Stimulated activated CD8-positive, alpha-beta memory T cell treated with anti-CD3 and anti-CD28 coated beads, Interleukin-7, amount 100 ng/mL, for 1 hour (primary cell): ENCODE measurements at places on chromosomes 4 and X.

- DNase-seq = no peak
Measured at GRCh38 chr4:121950680-121951520, 960 bp downstream of the TRPC3 start.

DNA sequence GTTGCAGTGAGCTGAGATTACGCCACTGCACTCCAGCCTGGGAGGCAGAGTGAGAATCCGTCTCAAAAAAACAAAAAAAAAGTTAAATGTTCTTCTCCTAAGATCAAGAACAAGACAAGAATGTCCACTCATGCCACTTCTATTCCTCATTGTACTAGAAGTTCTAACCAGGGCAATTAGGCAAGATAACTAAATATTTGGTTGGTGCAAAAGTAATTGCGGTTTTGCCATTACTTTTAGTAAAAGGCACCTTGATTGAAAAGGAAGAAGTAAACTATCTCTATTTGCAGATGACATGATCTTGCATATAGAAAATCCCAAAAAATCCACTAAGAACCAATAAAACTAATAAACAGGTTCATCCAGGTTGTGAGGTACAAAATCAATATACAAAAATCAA, 24.0 kb upstream of the SLC7A3 start:
- no peak for DNase-seq

DNA sequence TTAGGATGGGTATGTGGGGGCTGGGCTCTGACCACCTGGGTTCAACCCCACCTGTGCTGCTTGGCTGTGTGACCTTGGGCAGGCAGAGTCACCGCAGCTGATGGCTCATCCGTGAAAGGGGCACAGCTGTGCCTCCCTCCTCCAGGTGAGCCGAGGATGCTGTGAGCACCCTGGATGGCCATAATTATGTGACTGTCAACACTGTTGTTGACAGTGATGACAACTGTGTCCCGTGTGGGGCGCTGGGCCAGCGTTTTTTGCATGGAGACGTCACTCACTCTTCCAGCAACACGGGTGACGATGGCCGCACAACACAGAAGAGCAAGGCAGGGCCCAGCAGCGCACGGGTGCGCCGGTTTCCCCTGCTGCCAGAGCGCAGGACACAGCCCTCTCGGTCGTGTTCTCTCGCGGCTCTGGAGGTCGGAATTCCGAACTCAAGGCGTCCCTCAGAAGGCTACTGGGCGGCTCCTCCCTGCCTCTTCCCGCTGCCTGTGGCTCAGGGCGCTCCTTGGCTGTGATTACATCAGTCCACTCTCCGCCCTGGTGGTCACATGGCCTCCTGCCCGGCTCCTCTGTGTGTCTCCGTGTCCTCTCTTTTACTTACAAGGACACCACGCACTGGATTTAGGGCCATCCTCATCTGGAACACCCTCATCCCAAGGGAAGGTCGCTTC, 1.3 kb downstream of the SH3TC1 start:
- DNase-seq = no peak

DNA sequence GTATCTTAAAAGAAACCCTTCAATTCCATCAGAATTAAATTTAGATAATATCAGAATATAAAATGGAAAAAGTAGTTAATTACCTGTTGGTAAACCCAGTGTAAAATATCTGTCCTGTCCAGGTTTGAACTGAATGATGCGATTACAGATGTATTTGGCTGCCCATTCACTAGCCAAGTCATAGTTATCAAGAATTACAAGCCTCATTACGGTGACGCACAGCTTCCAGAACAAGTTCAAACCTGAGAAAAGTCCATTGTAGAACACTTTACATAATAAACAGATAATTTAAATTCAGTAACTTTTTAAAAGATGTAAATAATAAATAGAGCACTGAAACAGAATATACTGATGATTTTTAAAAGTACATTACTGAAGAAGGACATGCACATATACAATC, 4.4 kb downstream of the GNPDA2 start:
- no peak for DNase-seq

DNA sequence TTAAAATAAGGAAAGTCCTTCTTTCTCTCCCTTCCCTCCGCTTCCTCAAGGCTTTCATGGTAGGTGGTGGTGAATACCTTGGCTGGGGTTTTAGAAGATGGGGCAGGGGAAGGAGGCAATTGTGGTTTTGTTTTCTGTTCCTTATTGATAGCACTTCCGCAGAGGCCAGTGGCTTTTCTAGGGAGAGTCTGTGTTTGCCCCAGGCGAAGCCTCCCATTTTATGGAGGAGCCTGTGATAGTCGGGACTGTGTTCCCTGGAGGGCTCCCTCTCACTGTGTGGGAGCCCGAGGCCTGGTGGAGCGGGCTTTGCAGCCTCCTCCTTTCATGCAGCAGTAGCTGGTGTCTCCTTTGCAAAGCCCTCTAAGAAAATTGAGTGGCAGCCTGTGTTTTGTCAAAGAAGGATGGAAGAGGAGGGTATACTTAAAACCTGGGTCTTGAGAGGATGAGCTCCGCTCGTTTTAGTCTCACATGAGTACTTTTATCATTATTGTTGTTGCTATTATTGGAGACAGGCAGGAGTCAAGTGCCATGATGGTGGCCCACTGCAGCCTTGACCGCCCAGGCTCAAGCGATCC, 29.8 kb upstream of the STOX2 start:
- DNase-seq = no peak

DNA sequence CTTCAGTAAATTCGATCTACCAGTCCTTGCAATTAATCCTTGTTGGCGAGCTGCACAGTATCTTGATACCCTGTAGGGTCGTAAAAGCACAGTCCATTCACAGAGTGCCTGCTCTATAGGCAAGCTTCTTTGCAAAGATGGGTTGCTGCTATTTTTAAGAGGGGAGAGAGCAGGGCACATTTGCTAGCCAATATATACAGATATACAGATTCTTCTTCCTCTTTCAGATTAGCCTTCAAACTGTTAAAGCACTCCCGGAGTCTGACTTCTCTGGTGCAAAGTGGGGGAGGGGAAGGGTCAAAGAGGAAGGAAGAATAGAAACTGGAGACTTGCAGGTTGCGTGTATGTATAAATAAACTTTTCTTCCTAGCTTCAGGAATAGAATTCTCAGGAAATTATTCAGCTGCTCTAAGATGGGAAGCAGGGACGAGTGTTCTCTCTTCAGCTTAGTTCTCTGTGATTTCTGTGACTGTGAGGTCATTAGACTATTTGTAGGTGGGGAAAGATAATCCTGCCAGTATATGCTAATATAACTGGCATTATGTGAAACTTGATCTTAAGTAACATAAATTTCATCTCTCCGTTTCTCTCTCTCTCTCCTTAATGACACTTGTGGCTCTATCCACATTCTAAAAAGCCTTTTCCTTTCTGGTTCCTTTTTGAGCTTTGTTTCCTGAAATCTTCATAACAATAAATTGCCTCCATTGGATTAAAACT, at the start of gene CYSLTR1:
Gene CYSLTR1 (minus strand): TSS at position 242 of the 717 bp plus-strand sequence. CDS start 53,865 bp downstream, outside the sequence.
- no peak for DNase-seq

GRCh38 chr4:82909326-82909725, 8.8 kb downstream of the THAP9 start:
- DNase-seq = no peak

DNA sequence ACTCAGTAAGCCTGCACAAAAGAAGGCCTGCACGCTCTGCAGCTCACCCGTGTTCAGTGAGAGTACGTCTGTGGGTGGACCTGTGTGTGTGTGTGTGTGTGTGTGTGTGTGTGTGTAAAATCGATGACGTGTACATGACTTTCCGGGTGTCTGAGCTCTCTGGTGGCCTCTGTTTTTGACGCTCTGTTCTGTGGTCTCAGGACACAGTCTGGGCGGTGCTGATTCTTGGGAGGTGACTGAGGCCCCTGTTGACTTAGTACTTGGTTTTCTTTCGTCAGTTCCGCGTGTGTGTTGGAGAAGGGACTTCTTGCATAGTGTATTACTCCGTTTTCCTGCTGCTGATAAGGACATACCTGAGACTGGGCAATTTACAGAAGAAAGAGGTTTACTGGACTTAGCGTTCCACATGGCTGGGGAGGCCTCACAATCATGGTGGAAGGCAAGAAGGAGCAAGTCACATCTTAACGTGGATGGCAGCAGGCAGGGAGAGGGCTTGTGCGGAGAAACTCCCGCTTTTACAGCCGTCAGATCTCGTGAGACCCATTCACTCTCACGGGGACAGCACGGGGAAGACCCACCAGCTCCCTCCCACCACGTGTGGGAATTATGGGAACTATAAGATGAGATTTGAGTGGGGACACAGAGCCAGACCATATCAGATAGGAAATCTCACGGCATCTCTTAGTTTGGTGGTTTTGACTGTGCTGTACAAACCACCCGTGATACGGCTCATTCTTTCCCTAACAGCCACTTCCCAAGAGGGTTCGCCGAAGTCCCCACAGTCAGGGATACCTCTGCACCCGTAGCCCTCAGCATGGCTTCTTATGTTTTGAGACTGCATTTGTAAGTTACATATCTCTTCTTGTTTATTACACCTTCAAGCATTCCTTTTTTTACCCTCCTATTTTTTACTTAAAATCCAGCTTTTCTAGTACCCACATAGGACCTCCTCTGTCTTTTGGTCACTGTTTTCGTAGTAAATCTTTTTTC, 24.5 kb downstream of the UVSSA start:
- no peak for DNase-seq

GRCh38 chr4:139873111-139873860, 207.7 kb downstream of the MGST2 start:
- no peak for DNase-seq

- no peak for DNase-seq
Measured at GRCh38 chr4:5932035-5932568, 39.2 kb upstream of the CRMP1 start.

DNA sequence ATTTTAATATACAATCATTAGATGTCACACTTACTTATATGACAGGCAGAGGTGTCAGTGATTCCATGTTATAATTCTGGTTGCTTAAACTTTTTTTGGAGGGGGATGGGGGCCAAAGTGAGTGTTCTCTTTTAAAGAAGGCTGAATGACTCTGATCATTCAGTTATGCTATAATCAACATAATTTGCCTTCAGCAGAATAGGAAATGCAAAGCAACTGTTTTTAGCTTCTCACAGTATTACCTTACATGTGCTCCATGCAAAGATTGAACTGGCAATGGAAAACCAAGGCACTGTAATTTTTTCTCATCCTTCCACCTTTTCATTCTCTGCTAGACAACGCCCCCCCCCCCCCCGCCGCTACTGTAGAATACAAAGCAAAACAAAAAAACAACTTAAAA, 13.4 kb downstream of the ADH1C start:
- DNase-seq = no peak

DNA sequence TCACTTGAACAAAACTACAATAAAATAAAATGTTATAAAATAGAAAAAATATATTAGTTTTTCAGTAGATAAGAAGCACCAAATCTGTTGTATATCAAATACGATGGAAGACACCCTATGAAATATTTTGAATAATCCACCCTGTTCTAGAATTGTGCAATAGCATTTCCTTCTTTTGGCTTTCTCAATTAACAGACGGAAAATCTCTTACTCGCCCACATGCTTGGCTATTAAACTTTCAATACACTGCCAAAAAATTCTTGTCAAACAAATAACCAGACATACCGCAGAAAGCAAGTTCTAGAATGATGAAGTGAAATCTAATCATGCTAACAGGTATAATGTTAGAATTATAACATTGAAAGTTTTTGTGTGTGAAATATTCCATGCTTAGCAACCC, 671.6 kb upstream of the SLIT2 start:
- DNase-seq = no peak

DNA sequence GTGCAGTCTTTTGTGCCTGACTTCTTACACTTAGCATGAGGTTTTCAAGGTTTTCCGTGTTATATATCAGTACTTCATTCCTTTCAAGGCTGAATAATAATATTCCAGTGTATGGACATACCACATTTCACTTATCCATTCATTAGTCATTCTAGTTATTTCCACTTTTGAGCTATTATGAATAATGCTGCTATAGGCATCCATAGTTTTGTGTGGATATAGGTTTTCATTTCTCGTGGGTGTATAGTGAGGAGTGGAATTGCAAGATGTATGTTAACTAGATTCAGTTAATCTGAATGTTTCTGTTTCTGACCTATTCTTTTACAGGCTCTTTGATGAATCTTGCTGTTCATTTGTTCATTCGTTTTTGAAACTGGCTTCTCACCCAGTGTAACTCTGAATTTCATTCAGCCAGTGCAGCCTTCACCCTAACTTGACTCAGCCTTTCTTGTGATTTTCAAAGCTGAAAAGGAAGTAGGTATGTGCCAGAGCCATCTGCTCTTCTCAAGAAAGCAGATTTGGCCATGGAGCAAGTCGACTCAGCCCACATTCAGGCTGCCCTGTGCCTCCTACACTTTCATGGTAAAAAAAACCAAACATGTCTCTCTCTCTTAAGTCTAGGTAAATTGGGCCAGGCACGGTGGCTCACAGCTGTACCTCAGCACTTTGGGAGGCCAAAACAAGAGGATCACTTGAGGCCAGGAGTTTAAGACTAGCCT, 56.3 kb upstream of the NOCT start:
- DNase-seq = no peak

GRCh38 chrX:134246282-134246681, 9.3 kb downstream of the CCDC160 start:
- DNase-seq = no peak

- no peak for DNase-seq
Measured at GRCh38 chr4:107600983-107601382, 119.1 kb downstream of the PAPSS1 start.

GRCh38 chr4:163967263-163967662, 472.8 kb downstream of the TMA16 start:
- no peak for DNase-seq

DNA sequence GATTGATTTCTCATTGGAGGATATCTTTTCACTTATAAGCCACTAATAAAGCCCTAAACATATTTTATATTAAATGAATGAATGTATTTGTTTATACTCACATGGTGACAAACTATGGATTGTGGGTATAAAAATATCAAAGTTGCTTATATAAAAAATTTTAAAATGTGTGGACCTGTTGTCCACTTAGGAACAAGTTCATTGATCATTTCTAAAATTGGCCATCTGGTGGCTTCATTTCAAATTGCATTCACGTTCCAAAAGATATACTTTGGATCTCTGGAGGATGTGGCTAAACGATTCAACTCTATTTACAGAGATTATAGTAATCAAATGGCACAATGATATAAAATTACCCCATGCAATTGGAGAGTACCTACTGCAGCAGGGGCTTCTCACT, 32.5 kb downstream of the FSTL5 start:
- no peak for DNase-seq

- no peak for DNase-seq
Measured at GRCh38 chrX:155632431-155633100, 19.8 kb upstream of the TMLHE start.

DNA sequence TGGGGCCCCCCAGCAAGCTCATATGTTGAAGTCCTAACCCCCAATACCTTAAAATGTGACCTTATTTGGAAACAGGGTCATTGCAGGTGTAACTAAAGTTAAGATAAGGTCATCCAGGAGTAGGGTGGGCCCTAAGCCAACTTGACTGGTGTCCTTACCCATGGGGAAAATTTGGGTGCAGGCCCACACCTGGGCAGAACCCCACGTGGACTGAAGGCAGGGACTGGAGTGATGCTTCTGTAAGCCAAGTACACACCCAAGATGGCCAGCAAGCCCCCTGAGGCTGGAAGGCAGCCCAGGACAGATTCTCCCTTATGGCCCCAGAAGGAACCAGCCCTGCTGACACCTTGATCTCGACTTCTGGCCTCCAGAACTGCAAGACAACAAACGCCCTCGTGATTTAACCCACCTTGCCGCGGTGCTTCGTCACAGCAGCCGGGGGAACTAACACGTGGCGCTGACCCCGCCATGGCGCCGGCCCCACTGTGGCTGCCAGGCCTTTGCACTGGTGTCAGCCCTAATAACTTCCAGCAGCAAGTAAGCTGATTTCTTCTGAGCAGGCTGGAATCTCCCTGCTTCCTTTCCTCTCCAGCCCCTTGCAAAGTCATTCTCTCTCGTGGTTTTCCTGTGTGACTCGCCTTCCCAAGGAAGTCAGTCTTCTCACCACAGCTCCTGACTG, 23.2 kb upstream of the MXD4 start:
- no peak for DNase-seq
